Activated CD8-positive, alpha-beta memory T cell treated with anti-CD3 and anti-CD28 coated beads, Interleukin-2, amount 10 ng/mL, durations not matched to agents 7 days and 5 days (primary cell): ENCODE measurements at places on chromosomes 6 and 20. TPM values are rescaled to one million over a fixed set of nuclear protein-coding genes. Genes with fewer than 3 reads are reported as not detected.

Gene RALY
- total RNA-seq: 177 TPM

Gene C20orf144
- 0.53 TPM for total RNA-seq

Gene TNF
- 65.1 TPM for total RNA-seq

Gene BPIFB1
- total RNA-seq: not detected

Gene TAAR9
- not detected for total RNA-seq

Gene OLIG3
- total RNA-seq: 0.18 TPM

Gene BTBD3
- total RNA-seq: 0.64 TPM

Gene KCNQ5
- total RNA-seq: 7.2 TPM

Gene ADA
- total RNA-seq: 114 TPM

Gene MYB
- 47.0 TPM for total RNA-seq

DNA sequence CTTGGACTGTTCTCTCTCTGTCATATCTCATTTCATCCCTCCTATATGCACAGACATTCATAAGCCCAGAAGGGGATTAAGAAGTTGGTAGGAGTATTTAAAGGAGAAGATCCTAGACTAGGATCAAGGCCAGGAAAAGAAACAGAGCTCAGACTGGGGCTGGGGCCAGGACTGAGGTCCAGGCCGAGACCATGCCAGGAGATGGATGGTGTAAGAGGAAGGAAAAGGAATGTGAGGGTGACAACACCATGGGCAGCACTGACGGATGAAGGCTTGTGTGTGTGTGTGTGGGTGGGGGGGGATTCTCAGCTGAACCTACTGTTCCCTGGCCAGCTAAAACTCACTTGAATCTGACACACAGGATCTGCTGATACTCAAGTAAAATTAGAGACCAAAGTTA, 182.1 kb downstream of the KIF6 start:
- no peak overlapping the region for H3K27ac ChIP-seq
- DNase-seq: no peak
- peaks cover 22% of the 10 kb centered on the region for H3K27me3 ChIP-seq

DNA sequence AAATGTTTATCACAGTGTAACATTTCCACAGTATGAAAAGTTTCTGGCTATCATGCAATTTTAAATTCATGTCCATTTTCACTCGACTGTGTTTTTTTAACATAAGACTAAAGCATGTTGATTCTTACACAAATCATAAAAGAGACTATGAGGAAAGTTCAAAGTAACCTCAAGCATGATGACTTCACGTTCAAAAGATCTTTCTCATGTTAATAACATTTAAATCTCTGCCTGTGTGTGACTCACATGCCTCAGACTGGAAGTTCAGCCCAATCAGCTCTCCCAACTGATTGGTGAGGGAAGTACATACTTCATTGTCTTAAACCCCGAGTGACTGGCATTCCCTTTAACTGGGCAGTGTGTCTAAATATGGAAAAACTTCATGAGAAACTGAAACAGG, 37.4 kb downstream of the ATXN1 start:
- no peak for DNase-seq
- H3K36me3 ChIP-seq: peaks cover 18% of the 10 kb centered on the region
- H3K27ac ChIP-seq: no peak overlapping the region
- H3K4me3 ChIP-seq: no peak overlapping the region
- peaks cover 37% of the 10 kb centered on the region for H3K4me1 ChIP-seq
- no peaks in the 10 kb centered on the region for H3K27me3 ChIP-seq

GRCh38 chr6:13372076-13372475, 43.7 kb upstream of the TBC1D7 start:
- H3K4me1 ChIP-seq: peaks cover 16% of the 10 kb centered on the region
- DNase-seq: no peak
- H3K4me3 ChIP-seq: no peak overlapping the region
- peaks cover 3% of the 10 kb centered on the region for H3K27me3 ChIP-seq

- H3K36me3 ChIP-seq: no peaks in the 10 kb centered on the region
- no peak overlapping the region for H3K27ac ChIP-seq
- peaks cover 5% of the 10 kb centered on the region for H3K27me3 ChIP-seq
- DNase-seq: no peak
These were observed 60.1 kb downstream of the SESN1 start for GRCh38 chr6:109034526-109034925.

GRCh38 chr6:44161997-44162338, 3.3 kb downstream of the CAPN11 start:
- no peaks in the 10 kb centered on the region for H3K36me3 ChIP-seq
- H3K27me3 ChIP-seq: peaks cover 34% of the 10 kb centered on the region
- H3K4me3 ChIP-seq: no peak overlapping the region
- DNase-seq: no peak
- peaks cover 6% of the 10 kb centered on the region for H3K4me1 ChIP-seq

DNA sequence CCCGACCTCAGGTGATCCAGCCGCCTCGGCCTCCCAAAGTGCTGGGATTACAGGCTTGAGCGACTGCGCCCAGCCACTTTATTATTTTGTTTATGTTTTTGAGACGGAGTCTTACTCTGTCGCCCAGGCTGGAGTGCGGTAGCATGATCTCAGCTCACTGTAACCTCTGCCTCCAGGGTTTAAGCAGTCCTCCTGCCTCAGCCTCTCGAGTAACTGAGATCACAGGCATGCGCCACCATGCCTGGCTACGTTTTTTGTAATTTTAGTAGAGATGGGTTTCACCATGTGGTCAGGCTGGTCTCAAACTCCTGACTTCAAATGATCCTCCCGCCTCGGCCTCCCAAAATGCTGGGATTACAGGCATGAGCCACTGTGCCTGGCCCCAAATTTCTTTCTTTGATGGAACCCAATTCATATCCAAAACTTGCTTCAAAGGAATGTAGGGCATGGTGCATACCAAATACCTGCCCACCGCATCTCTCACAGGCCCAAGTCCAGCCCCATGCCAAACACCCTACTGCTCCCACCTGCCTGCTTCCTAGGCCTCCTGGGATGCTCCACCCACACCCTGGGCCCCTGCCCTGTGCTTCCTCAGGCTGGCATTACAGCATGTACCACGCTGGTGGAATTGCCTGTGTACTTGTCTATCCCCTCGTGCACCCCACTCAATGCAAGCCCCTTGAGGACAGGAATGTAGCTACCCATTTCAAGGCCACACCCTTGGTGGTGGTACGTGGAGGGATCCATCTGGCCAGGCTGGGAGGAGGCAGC, 4.9 kb upstream of the HMGA1 start:
- H3K36me3 ChIP-seq: no peaks in the 10 kb centered on the region
- H3K4me3 ChIP-seq: no peak overlapping the region
- no peak for DNase-seq
- H3K4me1 ChIP-seq: peaks cover 24% of the 10 kb centered on the region
- no peak overlapping the region for H3K27ac ChIP-seq

GRCh38 chr6:129493354-129493902, 216.5 kb downstream of the ARHGAP18 start:
- H3K36me3 ChIP-seq: no peaks in the 10 kb centered on the region
- H3K4me3 ChIP-seq: no peak overlapping the region
- peaks cover 29% of the 10 kb centered on the region for H3K4me1 ChIP-seq
- H3K27me3 ChIP-seq: no peaks in the 10 kb centered on the region
- no peak for DNase-seq

GRCh38 chr6:109894181-109894580, 83.9 kb upstream of the GPR6 start:
- no peak for DNase-seq
- no peaks in the 10 kb centered on the region for H3K4me1 ChIP-seq
- no peak overlapping the region for H3K27ac ChIP-seq
- no peaks in the 10 kb centered on the region for H3K36me3 ChIP-seq
- no peak overlapping the region for H3K4me3 ChIP-seq

DNA sequence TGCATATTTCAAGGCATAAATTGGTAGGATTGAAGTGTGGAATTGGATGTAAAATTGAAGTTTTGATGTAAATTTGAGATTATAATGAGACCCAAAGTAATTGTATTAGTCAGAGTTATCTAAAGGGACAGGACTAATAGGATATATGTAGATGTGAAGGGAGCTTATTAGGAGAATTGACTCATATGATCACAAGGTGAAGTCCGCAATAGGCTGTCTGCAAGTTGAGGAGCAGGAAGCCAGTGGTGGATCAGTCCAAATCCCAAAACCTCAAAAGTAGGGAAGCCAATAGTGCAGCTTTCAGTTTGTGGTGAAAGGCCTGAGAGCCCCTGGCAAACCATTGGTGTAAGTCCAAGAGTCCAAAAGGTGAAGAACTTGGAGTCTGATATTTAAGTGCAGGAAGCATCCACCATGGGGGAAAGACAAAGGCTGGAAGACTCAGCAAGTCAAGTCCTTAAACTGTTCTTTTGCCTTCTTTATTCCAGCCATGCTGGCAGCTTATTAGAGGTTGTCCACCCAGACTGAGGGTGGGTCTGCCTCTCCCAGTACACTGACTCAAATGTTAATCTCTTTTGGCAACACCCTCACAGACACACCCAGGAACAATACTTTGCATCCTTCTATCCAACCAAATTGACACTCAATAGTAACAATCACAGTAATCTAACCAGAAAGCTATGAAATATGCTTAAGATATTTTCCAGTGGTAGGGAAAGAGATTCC, 442.6 kb upstream of the PTCHD4 start:
- no peak overlapping the region for H3K27ac ChIP-seq
- H3K4me3 ChIP-seq: no peak overlapping the region

DNA sequence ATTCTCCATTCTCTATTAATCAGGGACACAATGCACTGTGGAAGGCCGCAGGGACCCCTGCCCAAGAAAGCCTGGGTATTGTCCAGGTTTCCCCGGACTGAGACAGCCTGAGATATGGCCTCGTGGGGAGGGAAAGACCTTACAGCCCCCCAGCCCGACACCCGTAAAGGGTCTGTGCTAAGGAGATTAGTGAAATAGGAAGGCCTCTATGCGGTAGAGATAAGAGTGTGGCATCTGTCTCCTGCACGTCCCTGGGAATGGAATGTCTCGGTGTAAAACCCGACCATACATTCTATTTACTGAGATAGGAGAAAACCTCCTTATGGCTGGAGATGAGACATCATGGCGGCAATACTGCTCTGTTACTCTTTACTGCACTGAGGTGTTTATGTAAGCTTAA, 15.7 kb upstream of the EIF2S2 start:
- peaks cover 40% of the 10 kb centered on the region for H3K27me3 ChIP-seq
- H3K27ac ChIP-seq: no peak overlapping the region
- H3K36me3 ChIP-seq: no peaks in the 10 kb centered on the region
- H3K4me3 ChIP-seq: no peak overlapping the region
- peaks cover 18% of the 10 kb centered on the region for H3K4me1 ChIP-seq
- DNase-seq: no peak

DNA sequence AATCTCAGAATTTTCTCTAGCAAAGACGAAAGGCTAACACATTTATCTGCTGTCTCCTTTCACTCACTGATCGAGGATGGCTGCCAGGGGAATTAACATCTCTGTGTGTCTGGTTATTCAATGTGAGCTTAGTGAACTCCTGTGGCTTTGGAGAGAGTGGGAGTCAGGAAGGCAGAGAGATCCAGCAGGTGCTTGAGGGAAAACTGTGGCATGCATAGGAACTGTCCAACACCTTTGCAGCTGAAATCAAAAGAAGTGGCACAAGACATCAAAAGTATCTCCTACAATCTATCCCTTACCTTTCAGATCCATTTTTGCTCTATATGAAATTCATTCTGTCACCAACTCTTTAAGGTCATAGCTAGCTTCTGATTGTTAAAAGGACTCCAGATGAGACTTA, 11.8 kb upstream of the FAM184A start:
- H3K4me3 ChIP-seq: no peak overlapping the region
- no peak for DNase-seq
- H3K36me3 ChIP-seq: peaks cover 2% of the 10 kb centered on the region
- peaks cover 18% of the 10 kb centered on the region for H3K27me3 ChIP-seq

DNA sequence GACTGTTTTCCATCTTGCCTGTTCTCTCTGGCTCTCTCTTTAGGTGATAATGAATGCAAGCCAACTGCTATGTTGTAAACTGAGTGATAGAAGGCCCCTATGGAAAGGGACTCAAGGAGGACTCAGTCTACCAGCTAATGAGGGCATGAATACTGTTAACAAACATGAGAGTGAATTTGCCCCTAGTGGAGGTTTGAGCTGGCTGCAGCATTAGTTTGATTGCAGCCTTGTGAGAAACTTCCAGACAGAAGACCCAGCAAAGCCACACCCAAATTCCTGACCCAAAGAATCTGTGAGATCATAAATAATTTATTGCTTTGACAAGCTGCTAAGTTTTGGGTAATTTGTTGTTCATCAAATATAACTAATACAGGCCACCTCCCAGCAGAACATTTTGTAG, 50.0 kb upstream of the PLCB1 start:
- DNase-seq: no peak
- H3K4me3 ChIP-seq: no peak overlapping the region
- H3K4me1 ChIP-seq: no peaks in the 10 kb centered on the region

GRCh38 chr20:47606414-47606982, 104.8 kb downstream of the NCOA3 start:
- peak overlapping the region; percentile 80 for H3K27ac ChIP-seq
- H3K36me3 ChIP-seq: peaks cover 41% of the 10 kb centered on the region
- peak overlapping the region; percentile 12 for H3K4me3 ChIP-seq
- DNase-seq: no peak

- DNase-seq: no peak
- H3K27me3 ChIP-seq: no peaks in the 10 kb centered on the region
- no peak overlapping the region for H3K4me3 ChIP-seq
- H3K4me1 ChIP-seq: no peaks in the 10 kb centered on the region
- H3K36me3 ChIP-seq: no peaks in the 10 kb centered on the region
These were observed 547.8 kb downstream of the CDH26 start for GRCh38 chr20:60506061-60506460.

- H3K4me1 ChIP-seq: peaks cover 3% of the 10 kb centered on the region
- H3K27me3 ChIP-seq: peaks cover 4% of the 10 kb centered on the region
- H3K36me3 ChIP-seq: no peaks in the 10 kb centered on the region
- no peak overlapping the region for H3K27ac ChIP-seq
These were observed 13.5 kb upstream of the PREX1 start for GRCh38 chr20:48841196-48841874.

DNA sequence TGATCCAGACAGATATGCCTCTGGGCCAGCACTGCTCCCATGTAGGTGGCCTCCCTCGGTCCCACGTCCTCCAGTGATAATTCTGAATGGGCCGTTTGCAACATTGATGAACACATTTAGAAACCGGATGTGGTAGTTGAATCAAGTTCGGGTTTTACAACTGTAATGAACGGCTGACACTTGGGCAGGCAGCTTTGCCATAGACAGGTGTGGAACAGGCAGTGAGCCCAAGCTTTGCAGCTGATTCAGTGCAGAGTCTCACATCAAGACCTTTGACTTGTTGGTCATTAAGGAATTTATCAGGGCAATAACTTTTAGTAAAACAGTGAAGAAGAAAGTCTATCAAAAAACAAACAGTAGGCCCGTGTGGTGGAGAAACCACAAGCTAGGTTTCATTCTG, 466.6 kb upstream of the AGPAT4 start:
- no peak for DNase-seq
- no peaks in the 10 kb centered on the region for H3K36me3 ChIP-seq
- H3K4me1 ChIP-seq: peaks cover 3% of the 10 kb centered on the region
- no peaks in the 10 kb centered on the region for H3K27me3 ChIP-seq
- no peak overlapping the region for H3K4me3 ChIP-seq

- no peak overlapping the region for H3K27ac ChIP-seq
- peaks cover 24% of the 10 kb centered on the region for H3K27me3 ChIP-seq
- no peak for DNase-seq
- no peaks in the 10 kb centered on the region for H3K36me3 ChIP-seq
- no peaks in the 10 kb centered on the region for H3K4me1 ChIP-seq
- no peak overlapping the region for H3K4me3 ChIP-seq
These were observed 12.1 kb upstream of the TBXT start for GRCh38 chr6:166179704-166180103.
